ENCODE measurements at places on chromosomes 2 and 18. TPM values are rescaled to one million over a fixed set of nuclear protein-coding genes. Genes with fewer than 3 reads are reported as not detected.

TMEM17 gene
- total RNA-seq, result 0.65 TPM

TEX44 gene
- not detected for total RNA-seq

SPP2 gene
- total RNA-seq, result not detected

ANKRD23 gene
- 1.4 TPM for total RNA-seq

LBX2 gene
- 1.3 TPM for total RNA-seq

Measured in bladder microvascular endothelial cell (primary cell).